ENCODE measurements at places on chromosomes 12 and 14. TPM values are rescaled to one million over a fixed set of nuclear protein-coding genes. Genes with fewer than 3 reads are reported as not detected.
A peak's percentile ranks its signal among the peaks of the same experiment; 100 is the strongest.

The PFDN5 gene
- polyA plus RNA-seq, result 1,319 TPM

The ZNF605 gene
- 8.7 TPM for polyA plus RNA-seq

The CNTN1 gene
- polyA plus RNA-seq, result not detected

The CYP27B1 gene
- 0.66 TPM for polyA plus RNA-seq

DNA sequence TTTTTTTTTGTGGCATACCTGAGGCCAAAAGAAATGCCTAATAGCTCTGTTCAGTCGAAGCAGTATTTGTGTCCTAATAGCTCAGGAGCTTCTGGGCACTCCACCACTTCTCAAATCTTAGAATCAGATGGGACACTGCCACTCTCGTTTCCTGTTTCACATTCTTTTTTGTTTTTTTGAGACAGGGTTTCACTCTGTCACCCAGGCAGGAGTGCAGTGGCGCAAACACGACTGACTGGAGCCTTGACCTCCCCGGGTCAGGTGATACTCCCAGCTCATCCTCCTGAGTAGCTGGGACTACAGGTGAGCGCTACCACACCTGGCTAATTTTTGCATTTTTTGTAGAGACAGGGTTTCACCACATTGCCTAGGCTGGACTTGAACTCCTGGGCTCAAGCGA is 52.7 kb downstream of the SPPL3 start:
- peak; percentile 69 for DNase-seq

- DNase-seq, result no peak
These were observed 45.5 kb downstream of the ZNF664 start for GRCh38 chr12:124018539-124018938.
